Hypothalamus (tissue), 51 donors: ENCODE measurements at places on chromosomes 7 and 10.

GRCh38 chr7:123714296-123715080, 34.3 kb downstream of the WASL start:
- no peak for DNase-seq

DNA sequence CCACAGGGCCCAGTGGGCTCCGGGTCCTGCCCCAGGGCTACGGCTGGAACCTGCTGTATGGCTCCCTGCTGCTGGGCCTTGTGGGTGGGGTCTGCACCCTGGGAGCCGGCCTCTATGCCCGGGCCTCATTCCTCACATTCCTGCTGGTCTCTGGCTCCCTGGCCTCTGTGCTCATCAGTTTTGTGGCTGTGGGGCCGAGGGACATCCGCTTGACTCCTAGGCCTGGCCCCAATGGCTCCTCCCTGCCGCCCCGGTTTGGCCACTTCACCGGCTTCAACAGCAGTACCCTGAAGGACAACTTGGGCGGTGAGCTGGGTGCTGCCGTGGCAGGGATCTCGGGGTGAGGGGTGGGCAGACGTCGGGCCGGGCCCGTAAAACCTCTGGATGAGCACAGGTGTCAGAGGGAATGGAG, 4.4 kb downstream of the SLC12A9 start:
- DNase-seq = no peak

DNA sequence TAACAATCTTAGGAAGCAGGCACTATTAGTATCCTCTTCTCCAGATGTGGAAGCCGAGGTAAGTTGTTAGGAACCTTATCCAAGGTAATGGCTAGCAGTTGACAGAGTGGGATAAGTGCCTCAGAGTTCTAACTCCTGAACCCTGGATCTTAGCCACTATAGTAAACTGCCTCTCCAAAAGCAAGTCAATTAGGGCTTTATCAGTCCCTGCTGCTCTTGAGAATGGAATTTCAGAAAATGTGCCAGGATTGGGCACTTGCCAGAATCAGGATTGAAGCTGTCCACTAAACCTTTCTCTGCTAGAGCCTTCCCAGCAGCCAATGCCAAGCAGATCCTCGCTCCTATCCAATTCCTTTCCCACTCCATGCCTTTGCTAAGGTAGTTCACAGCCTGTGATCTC, 777.5 kb upstream of the POM121L12 start:
- no peak for DNase-seq

DNA sequence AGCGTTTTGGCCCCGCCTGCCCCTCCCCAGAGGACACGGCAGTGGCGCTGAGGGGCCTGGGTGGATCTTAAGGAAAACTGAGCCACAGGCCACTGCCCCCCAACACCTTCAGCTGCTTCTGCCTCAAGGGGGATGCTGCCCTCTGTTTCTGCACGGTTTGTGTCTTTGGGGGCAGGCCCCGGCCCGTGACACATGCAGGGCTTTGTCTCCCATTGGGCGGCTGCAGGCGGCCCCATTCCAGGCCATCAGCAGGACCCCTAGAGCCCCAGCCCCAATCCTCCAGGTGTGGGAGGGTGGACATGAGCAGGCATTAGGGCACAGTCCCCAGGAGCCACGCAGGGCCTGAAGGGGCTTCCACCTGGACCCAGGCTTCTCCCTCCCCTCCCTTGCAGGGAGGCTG, 25.3 kb upstream of the PPP2R2D start:
- DNase-seq = no peak

DNA sequence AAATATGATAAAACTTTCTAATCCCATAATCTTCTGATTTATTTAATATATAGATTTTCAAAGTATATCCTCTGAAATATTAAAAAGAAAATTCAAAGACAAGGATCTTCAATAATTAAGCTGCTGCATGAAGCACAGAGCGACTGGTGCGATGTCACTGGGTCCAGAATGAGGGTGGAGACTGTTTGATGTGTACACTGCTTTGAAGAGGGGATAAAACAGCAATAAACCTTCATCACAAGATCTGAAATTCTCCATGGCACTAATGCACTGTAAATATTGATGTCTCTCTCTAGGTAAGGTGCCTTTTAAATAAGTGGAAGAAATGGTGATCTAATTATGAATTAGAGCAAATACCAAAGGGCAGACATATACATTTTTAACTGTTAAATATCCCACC, 337.8 kb downstream of the PARD3 start:
- no peak for DNase-seq
